ENCODE measurements at places on chromosomes 6 and 20.
A peak's percentile ranks its signal among the peaks of the same experiment; 100 is the strongest.

DNA sequence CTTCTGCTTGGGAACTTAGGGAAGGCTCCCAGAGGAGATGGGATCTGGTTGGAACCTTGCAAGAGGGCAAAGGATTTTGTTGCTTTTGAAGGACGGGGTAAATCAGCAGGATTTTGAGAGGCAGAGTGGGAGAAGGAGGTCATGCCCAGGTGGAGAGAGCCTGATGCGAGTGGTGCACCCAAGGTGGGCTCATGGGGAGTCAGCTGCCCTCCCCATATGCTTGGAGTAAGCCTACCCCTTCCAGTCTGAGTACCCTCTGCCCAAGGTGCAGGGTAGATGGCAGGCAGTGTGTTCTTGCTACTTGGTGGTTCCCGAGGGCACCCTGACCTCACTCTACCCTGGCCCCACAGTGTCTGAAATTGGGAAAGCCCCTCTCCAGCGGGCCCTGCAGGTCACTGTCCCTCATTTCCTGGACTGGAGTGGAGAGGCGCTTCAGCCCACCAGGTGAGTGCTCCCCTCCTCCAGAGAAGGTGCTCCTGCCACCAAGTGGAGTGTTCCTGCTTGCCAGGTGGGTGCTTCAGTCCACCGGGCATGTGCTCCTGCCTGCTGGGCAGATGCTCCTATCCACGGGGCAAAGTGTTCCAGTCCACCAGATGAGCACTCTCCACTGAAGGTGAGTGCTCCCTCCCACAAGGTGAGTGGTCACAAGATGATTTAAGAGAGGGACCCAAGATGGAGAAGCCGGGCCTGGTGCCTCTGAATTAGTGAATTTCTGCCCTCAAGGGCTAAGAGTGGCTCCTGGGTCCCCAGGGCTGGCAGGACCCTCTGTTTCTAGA is 3.4 kb downstream of the BPIFB2 start:
- DNase-seq: no peak

GRCh38 chr6:52115145-52115741 is 27.8 kb upstream of the PKHD1 start:
- DNase-seq: no peak

GRCh38 chr6:129635396-129636130 is 74.4 kb downstream of the ARHGAP18 start:
- DNase-seq: no peak

DNA sequence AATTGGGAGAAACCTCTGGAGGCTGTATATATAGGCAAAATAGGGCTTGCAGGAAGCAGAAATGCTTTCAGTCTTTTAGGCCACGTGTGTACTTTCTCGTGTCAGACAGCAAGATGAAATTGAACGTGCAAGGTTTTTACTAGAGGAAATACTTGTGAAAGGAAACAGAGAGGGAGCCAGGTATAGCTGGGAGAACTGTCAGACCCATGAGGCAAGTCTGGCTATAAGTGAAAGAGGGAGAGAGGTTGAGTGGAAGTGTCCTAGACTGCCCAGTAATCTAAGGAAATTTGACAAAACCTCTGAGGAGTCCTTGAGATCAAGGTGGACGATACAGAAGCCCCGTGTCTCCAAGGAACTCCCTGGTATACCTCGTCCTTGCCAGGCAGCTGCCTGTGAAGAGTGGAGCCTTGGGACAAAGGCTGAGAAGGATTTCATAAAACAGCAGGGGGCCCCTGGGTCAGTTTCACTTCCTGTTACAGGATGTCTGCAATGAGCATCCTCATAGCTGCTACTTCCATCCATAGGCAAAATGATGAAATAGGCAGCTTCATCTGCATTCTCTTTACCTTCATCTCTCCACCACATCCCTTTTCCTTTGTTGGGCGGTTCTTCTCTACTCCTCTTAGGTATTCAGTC is 114.4 kb upstream of the MAP3K7 start:
- DNase-seq: peak; percentile 38

- DNase-seq: peak; percentile 43
These were observed 16.7 kb downstream of the PDRG1 start for GRCh38 chr20:31934968-31935764.

DNA sequence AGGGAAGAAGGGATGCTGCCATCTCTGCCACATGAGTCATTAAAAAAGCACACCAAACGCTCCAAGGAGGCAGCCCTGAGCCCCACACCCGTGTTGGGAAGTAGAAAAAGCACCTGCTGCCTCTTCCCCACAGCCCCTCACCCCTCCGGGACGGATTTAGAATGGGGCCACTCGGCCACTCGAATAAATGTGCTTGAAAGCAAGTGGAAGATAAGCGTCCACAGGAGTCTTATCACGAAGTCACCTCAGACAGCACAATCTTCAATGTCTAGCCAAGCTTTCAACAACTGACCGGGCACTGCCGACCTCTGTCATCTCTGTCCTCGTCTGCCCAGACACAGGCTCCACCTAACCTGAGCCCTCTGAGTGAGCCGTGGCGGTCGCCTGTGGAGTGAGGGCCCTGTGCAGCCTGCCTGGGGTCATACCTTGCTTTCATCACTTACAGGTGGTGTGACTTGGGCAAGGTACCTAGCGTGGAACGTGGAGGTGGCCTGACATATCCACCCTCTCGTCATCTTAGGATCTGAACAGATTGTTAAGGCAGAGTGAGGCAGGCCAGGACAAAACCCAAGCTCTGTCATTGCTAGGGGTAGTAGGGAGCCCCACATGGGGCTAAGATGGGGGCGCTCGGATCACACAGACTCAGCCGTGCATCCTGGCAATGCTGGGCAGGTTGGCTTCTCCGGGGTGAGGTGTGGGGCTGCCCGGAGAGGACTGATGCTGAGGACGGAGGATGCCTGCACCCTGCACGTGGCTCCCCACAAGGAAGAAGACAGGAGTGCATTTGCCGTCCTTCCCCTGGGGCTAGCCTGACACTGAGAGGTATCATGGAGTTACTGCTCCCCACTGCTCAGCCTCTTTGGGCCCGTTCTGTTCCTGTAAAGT is 34.8 kb downstream of the PSMG4 start:
- DNase-seq: no peak

- no peak for DNase-seq
These were observed 50.7 kb downstream of the ADAT2 start for GRCh38 chr6:143399775-143400174.

Measured in SK-N-DZ (cell line).